Stimulated activated CD4-positive, alpha-beta T cell treated with anti-CD3 and anti-CD28 coated beads, Interleukin-2, amount 100 ng/mL, for 24 hours (primary cell): ENCODE measurements at places on chromosomes 4 and X.

DNA sequence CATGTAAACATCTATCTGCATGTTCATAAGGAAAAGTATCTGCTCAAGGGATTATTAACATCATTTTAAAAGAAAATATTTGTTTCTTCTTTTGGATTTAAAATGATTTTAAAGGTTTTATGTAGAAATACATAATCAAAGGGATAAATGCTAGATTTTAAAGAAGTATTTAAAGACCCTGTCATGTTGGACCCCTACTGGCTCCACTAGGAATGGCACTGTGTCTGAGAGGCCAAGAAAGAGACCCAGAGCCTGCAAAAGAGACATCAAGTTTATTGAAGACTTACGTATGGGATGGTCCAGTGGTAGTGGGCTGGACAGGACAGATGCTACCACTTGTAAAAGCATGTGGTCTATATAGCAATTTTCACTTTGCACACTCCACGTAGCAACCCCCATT is 78.7 kb upstream of the PCDH18 start:
- no peak for DNase-seq

DNA sequence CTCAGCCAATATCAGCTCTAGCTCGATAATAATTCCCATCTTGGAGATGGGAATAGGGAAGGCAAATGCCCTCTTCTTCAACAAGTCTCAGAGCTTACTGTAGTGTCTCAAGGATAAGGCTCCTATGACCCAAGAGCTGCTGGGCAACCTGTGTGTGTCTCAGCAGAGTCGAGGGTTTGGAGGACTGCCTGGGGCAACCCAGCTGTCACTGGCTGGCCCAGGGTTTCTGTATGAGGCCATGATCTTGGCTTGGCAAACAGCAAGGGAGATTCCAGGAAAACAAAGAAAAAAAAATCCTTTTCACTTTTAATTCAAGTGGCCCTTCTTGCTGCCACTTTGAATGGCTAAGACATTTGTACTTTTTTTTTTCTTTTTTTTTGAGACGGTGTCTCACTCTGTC is 34.4 kb downstream of the TMSB4X start:
- no peak for DNase-seq

GRCh38 chr4:94669672-94670664 is 87.8 kb upstream of the BMPR1B start:
- no peak for DNase-seq

DNA sequence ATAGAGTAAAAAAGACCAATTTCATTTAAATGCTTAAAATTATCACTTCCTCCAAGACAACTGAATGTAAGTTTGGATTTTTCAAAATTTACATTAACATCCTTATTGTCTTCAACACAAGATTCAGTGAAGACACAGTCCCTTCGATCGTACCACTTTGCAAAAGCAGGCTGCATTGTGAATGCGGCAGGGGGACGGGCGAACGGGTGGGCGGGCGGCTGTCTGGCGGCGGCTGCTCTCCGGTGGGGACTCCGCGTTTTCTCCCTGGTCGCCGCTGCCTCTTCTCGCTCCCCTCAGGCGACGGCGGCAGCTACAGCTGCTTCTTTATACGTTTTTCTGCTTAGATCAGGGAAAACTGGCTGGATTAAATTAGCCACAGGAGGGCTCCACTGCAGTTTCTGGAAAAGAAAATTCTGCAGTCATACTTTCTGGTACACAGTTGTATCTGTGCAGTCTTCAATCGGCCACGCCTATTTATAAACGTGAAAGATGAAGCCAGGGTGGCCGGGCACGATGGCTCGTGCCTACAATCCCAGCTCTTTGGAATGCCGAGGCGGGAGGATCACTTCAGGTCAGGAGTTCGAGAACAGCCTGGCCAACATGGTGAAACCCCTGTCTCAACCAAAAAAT is 33.9 kb upstream of the HPF1 start:
- DNase-seq, result peak; percentile 17

DNA sequence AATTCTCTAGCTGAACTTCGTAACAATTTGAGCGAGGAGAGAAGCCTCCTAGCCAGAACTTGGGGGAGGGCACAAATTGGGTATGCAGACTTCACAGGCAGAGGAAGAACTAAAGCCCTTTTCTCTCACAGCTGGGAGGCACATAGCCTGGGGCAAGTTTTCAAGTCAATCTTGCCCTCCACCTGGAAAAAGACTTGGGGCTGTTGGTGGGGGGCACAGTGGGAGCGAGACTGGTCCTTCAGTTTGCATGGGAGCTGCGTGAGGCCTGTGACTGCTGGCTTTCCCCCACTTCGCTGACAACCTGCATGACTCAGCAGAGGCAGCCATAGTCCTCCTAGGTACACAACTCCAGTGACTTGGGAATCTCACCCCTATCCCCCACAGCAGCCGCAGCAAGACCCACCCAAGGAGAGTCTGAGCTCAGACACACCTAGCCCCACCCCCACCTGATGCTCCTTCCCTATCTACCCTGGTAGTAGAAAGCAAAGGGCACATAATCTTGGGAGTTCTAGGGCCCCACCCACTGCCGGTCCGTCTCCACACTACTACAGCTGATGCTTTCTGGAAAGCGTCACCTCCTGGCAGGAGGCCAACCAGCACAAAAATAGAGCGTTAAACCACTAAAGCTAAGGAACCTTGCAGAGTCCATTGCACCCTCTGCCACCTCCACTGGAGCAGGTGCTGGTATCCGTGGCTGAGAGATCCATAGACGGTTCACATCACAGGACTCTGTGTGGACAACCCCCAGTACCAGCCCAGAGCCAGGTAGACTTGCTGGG is 160.8 kb downstream of the CBLL2 start:
- DNase-seq, result no peak

DNA sequence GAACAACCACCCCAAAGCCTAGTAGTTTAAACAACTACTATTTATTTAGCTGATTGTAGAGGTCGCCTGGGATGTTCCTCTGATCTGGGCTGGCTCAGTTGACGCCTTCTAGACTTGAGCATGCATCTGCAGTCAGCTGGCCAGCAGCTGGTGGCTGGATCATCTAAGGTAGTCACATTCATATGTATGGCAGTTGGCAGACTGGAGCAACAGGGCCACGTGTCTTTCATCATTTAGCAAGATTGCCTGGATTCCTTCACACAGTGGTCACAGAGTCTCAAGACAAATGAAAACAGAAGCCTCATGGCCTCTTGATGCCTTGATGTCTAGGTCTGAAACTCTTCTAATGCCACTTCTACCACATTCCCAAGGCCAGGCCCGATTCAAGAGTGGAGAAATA is 220.6 kb upstream of the S100G start:
- no peak for DNase-seq

- no peak for DNase-seq
Measured at GRCh38 chr4:106344647-106344970, 24.0 kb downstream of the GIMD1 start.

DNA sequence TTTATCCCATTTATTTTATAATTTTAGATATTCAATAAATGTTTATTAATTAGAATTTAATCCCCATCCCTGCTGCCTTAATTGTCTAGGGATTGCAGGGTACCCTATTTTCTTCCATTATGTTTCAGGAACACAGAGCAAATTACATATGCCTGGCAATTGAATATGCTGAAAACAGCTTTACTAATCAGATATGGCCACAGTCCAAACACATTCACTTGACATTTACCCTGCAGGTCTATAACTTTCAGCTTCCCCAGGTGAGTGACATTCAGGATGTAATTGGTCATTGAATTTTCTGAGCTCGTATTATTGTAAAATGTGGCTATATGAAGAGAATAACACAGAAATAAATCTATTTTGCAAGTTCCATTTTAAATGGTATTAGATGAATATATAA is 218.7 kb upstream of the NDST4 start:
- no peak for DNase-seq

DNA sequence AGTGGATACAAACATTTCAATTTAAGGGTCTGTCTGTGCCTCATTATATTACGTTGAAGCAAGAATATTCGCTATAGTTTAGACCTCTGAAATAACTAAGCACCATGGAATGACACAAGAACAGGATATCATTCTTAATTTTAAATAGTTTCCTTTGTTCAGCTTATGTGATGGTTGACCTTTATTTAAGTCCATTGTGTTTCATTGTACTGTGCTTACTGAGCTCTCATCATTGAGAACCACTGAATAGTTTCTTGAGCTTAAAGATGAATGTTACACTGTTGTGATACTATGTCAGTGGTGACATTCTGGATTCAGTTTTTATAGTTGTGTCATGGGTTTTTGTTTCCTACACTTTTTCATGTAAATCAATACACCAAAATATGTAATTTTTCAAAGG is 239.3 kb downstream of the RPA4 start:
- no peak for DNase-seq

DNA sequence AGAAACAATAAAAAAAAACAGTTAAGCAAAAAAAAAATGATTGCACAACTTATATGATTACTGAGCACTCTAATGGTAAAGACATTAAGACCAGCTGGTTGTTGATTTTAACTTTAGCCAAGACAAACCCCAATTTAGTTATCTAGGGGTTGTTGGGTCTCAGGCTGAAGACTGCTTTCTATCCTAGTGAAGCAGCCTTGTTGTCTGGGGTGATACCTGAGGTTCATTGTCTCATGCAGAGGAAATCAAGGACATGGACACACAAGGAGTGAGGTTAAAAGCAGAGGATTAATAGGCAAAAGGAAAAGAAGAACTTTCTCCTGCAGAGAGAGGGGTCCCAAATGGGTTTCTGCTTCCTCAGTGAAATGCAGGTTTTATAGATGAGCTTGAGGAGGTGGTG is 40.0 kb upstream of the CYP2U1 start:
- DNase-seq, result no peak

GRCh38 chr4:56050625-56051024 is 101.9 kb downstream of the CEP135 start:
- no peak for DNase-seq

DNA sequence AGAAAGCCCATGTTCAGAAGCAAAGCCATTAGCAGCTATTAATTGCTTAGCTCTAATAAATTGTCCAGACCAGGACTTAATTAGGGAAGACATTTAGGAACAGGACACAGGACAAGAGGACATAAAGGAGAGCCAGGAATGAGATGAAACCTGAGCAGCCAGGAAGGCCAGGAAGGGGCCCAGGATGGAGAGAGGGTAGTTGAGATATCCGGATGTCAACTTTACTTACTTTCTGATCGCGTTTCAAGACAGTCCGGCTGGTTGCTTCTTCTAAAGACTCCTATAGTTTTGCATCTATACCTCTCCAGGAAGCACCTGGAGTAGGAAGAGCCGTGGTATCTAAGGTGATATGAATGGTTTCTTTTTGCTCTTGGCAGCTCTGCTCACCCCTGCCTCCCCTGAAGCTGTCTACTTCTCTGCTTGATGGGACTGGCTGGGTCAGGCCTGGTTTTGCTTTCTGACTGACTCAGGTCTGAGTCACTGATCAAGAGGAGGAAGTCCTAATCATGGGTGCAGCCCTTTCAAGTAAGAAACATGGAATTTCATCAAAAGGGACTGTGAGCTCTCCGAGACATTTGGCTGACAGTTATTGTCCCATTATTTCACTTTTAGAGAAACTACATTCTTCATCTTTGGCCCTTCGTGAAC is 733.3 kb downstream of the RPA4 start:
- no peak for DNase-seq

DNA sequence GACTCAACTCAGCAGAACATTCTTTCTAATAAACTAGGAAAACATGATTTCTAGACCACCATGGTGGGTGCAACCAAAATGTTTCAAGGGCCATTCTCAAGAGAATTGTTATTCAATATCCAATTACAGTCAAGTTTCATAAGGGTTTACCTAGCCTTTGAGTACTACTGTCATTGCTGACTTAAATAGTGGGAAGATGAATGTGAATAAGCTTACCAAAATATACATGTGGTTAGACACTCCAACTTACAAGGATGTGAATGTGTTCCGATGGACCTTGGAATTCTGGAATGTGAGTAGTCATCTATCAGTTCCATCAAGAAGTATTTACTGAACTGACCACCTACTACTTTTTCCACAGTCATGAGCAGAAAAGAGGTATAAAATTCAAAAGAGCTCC is 16.9 kb downstream of the SH3RF1 start:
- DNase-seq, result no peak

DNA sequence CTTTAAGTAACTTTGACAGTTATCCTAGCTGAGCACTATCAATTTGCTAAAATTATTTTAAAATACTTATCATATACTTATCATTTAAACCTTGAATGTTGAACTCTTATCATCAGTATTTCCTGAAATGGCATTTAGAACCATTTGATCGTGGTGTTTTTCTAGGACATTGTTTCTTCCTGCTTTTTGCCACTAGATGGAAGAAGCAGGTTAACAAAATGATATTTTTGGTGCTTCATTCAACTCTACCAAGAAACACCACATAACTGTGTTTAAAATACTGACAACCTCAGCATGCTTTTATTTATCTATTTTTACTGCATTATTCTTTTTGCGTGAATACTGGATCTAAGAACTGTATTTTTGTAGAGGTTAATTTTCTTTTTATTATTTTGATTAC is 44.6 kb downstream of the C4orf33 start:
- DNase-seq, result no peak

GRCh38 chr4:73770917-73771316 is 30.5 kb downstream of the CXCL8 start:
- DNase-seq, result no peak

- no peak for DNase-seq
Measured at GRCh38 chr4:19520939-19521520, 730.7 kb upstream of the SLIT2 start.

DNA sequence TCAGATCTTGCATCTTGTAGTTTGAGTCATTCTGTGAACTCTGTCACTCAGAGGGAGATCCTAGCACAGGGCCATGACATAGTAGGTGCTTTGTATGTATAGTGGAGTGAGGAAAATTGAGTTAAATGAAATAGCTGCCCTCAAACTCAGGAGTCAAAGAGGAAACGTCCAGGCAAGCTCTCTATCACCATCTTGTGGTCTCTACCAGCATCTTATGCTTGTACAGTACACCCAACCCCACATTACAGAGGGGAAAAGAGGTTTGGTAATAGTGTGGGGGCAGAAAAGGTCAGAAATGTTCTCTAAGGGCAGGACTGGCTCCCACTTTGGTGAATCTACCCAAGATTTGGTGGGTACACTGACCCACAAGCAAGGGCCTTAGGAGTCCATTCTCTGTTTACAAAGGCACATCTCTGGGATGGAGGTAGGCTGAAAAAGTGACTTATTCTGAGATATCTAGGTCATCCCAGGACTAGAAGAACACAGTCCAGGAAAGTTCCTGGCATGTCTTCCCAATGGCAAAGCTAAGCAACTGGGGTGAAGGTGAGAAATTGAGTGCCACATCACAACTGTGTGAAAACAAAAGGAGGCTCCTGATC is 131.8 kb downstream of the OR13H1 start:
- no peak for DNase-seq

DNA sequence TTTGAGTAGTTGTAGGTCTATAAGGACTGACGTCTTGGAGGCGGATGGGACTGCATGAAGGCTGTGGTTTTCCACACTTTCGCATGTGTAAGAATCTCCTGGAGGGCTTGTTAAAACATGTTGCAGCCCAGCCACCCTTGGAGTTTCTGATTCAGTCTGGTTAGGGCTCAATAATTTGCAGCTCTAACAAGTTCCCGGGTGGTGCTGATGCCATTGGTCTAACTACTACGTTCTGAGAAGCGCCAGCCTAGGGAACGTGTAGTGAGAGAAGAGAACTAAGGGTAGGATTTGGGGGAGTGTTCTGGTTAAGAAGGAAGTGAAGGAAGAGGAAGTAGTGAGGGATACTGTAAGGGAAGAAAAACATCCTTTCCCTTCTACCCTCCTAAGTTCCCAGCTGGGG is 138.9 kb downstream of the LARP7 start:
- DNase-seq, result no peak

- no peak for DNase-seq
Measured at GRCh38 chr4:70291341-70291740, 43.4 kb upstream of the CABS1 start.
